ENCODE measurements at places on chromosomes 7 and 10.

DNA sequence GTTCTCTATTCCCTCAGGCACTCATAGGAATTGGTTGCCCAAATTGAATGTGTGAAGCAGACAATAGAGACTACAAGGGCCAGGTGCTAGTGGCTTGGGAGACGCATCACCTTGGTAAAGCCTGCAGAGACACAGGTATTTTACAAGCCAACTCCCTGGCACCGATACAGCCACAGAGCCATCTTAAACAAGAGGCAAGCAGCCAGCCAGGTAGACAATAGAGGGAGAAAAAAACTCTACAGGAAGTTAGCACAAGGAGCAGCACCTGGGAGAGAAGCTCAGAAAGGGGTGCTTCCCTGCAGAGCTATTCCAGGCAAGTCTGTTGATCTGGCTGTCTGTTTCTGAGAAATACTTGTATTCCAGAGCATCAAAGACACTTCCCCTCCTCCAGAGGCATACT is 43.0 kb upstream of the CDK1 start:
- DNase-seq = no peak

DNA sequence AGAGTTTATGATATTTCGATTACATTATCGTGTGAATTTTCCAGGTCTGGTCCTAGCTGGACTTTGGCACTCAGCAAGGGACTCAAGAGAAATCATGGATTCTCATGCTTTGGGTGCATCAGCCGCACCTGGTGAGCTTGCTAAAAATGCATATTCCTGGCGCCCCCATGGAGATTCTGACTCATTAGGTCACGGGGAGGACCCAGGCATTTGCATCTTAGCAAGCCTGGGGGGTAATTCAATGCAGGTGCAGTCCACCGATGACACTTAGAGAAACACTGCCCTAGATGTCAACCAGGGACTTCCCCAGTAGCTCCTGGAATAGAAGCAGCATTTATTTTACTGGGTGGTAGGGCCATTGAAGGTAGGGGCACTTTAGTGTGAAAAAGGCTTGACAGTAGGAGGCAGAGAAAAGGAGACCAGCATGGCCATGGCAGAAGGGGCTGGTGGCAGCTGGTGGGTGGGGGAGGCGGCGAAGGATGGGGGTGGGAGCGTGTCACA is 29.9 kb upstream of the PDCD4 start:
- peak; percentile 67 for DNase-seq

GRCh38 chr10:11678074-11678793 is 63.9 kb upstream of the ECHDC3 start:
- peak; percentile 40 for DNase-seq

DNA sequence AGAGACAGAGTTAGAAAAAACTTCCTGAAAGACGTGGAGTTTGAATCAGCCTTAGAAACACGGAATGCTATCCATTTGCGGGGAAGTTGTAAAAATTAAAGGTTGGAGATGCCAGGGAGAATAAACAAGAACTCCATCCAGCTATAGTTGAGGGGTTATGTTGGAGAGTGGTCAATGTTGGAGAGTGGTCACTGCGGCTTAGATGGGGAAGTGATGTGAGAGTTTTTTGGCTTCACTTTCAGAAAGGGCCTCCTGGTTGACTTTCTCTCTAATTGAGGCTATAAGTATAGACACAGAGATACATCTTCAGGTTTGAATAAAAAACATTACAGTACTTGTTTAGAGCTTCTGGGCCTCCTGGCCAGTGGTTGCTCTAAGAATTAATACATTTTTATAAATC is 675 bp downstream of the CC2D2B start:
- no peak for DNase-seq

DNA sequence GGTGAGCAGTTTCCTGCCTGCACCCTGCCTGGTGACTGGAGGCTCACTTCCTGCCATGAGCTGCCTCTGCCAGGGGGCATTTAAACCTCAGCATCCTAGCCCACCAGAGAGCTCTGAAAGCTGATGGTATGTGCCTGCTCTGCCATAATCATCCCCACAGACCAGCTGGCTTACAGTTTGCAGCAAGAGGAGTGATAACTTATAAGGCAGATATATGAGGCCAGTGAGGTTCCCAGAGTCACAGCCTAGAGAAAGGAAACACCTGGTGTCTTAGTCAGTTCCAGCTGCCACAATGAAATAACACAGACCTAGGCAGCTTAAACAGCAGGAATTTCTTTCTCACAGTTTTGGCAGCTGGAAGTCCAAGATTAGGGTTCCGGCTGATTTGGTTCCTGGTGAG is 232.0 kb downstream of the PAXIP1 start:
- no peak for DNase-seq

DNA sequence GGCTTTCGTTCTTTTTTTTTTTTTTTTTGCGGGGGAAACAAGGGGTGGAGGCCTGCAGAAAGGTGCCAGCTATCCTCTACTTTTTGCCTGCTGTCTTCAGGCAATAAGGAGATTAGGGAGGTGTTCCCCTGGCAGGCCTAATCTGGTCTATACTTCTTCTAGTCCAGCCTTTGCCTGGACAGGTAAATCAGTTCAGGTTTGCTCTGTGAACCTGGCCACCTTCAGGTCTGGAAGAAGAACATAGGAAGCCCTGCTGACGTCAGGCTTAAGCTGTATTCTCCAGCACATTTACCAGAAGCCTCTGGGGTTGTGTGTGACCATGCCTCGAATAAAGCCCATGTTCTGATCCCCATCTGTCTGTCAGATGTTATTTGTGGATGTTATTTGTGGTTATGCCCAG is 115.4 kb downstream of the SDK1 start:
- no peak for DNase-seq

DNA sequence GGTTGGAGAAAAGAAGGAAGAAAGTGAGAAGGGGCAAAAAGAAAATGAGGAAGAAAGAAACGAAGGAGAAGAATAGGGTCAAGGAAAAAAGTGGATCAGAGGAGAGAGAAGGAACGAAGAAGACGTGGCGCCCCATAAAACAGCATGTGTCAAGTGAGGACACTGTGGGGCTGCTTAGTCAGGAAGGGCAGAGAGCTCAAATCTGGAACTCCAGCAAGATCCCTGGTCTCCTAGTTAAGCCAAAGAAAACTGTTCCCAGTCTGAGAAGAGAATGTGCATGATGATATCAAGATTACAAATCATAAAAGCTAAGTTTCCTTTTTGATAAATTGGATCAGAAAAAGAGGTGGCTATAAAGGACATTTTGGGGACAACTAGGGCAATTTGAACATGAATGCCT is 33.0 kb downstream of the CREB3L2 start:
- DNase-seq = no peak

DNA sequence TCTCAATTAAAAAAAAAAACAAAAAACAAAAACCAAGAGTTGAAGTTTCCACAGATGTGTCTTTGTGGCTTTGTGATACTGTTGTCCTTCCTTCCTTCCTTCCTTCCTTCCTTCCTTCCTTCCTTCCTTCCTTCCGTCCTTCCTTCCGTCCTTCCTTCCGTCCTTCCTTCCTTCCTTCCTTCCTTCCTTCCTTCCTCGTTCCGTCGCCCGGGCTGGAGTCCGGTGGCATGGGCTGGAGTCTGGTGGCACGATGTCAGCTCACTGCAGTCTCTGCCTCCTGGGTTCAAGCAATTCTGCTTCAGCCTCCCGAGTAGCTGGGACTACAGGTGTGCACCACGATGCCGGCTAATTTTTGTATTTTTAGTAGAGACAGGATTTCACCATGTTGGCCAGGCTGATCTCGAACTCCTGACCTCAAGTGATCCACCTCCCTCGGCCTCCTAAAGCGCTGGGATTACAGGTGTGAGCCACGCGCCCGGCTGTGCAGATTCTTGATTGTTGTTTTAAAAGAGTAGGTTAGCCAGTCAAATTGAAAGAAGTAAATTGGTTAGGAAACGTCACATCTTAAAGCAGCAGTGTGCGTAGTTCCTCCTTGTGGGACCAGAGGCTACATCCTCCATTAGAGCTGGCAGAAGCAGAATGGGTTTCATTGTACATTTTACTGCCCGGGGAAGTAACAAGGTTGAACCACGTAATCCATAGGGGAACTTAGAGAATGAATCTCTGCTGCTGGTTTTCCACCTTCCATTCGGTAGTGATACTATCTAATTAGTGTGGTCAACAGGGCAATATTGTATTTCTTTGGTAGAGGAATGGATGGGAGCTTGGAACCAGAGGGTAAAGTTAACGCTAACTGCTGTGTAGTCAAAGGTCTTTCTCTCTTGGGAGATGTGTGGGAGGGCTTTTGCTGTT is 20.6 kb downstream of the DNAJB6 start:
- no peak for DNase-seq

DNA sequence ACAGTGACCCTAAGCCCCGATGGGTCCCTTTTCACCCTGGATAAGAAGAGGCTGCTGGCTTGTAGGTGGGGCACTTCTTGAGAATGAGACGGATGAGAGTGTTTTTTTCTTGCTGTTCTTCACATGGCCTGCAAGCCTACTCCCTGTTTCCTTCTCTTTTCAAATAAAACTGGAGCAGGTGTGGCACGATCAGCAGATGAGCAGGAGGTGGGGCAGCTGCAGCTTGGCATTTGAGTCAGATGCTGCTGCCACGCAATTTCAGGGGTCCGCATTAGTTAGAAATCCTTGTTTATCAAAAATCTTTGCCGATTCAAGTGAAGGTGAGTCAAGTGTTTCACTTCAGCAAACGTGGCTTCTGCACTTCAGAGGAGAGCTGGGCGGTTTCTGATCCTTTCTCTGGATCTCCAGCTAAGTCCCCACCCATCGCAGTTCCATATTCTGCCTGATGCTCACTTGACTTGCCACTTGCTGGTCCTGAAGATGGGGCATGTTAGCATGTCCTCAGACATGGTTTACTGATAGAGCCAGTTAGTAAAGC is 20.8 kb downstream of the WDFY4 start:
- no peak for DNase-seq

DNA sequence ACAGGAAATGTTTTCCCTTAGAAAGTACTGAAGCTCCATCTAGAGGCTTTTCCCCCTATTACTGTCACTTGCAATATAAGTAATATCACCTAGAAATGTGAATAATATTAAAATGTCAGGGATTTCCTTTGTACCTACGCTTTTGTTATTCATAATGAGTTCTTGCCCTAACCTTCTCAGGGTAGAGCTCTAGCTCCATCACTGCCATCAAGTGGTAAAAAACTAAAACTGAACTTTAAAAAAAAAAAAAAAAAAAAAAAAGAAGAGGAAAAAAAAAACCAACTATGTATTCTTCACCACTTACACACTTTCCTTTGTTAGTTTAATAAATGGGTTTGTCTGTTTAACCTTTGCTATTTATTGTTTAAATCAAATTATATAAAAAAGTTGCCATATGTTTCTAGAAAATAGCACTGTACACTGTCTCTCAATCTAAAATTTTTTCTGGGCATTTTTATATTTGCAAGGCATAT is 49.9 kb downstream of the DNAJC1 start:
- no peak for DNase-seq

DNA sequence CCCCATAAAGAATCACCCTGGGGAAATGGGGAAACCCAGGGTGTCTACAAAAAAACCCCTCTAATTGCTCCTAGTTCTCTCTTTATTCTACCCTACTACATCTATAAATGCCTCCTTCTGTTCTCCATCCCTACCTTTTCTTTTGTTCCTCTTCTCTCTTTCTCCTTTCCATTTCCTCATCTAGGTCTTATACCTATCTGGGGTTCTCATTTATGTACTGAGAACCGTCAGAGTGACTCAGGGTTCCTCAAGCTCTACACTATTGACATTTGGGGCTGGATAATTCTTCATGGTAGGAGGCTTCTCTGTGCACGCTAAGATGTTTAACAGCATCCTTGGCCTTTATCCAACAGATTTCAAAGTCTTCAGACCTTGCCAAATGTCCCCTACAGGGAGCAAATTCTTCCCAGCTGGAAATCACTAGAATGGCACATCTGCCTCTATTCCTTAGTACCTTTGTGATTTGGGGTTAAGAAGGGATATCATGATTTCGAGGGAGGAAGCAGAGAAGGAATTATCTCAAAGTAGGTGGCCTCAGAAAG is 137.4 kb upstream of the PTN start:
- no peak for DNase-seq

DNA sequence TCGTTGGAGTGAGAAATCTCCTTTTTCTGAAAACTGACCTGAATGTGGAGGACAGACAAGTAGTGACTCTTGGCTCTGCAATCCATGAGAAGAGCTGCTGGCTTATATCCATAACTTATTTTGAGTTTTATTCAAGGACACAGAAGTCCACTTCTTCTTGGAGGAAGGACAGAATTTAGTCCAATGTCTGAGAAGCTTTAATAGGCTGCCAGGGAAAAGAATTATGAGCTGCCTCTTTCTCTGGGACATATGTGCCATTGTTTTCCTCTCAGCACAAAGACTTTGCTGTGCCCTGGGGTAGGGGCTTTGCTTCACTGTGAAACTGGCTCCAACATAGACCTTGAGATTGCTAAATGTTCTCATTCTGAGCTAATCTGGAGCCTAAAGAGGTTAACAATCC is 20.5 kb upstream of the AOC1 start:
- no peak for DNase-seq

DNA sequence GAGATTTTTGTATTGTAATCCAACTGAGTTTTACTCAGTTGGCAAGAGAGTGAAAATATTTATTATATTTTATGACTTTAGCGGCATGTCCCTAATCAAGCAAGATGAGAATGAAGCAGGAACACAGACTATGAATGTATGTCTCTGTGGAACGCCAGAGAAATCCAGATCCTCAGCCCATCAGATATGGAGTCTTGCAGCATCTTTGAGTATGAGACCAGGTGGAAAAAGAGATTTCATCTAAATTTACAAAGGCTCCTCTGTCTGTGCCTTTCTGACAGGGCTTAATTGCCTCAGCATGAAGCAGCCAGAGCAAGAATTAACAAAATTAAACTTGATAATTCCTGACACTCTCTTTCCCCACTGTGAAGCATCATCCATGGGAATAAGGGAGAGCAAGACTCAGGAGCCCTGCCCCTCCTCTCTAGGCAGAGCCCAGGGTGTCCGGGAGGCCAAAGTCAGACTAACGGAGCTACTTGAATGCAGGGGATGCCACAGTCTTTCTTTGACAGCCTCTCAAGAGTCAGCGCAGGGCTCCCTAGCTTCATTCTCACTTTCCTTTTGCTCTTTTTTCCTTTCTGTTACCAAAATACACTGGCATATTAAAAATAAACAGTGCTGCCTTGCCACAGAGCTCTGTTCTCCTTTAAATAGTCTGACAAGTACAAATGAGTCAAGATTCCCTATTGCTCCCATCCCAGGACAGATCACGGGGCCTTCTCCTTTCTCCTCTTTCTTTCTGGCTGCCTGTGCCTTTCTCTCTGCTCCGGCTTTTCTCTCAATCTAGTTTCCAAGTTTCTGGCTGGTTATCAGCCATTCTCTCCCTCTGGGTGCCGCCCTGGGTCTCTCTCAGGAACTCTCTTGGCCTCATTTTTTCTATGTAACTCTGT is 132.2 kb upstream of the INHBA start:
- DNase-seq = no peak

GRCh38 chr10:33376476-33376875 is 42.0 kb upstream of the NRP1 start:
- DNase-seq = no peak

DNA sequence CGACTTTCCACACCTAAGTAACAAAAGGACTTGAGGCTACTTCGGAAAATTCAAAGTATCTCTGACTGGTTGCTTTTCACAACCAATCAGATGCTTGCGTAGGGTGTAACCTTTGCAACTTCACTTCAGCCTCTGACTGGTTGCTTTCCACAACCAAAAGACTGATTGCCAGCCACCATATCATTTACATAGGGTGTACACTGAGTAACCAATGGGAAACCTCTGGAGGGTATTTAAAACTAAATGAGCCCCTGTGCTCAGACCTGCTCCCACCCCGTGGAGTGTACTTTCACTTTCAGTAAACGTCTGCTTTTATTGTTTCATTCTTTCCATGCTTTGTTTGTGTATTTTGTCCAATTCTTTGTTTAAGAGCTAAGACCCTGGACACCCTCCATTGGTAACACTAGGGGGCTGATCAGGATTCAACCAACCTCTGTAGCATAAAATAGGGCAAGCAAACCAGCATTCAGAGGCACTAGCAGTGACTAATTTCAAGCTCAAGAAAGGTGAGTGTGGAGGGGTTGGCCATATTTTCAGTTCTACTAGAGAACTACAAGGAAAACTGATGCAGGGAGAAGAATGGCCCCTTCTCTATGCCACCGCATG is 390.8 kb downstream of the POM121L12 start:
- no peak for DNase-seq

Data from CD4-positive, alpha-beta T cell treated with Interferon gamma for 1 hour (primary cell).